ENCODE measurements at places on chromosomes 1 and 21. TPM values are rescaled to one million over a fixed set of nuclear protein-coding genes. Genes with fewer than 3 reads are reported as not detected.

GPR161 gene
- total RNA-seq: 11.2 TPM

SAMD11 gene
- total RNA-seq: not detected

OR4F16 gene
- total RNA-seq: not detected

PLA2G2F gene
- total RNA-seq: not detected

CD164L2 gene
- not detected for total RNA-seq

MXRA8 gene
- total RNA-seq: 0.38 TPM

FCER1G gene
- total RNA-seq: not detected

BEND5 gene
- total RNA-seq: 0.16 TPM

ZNF683 gene
- not detected for total RNA-seq

CD52 gene
- not detected for total RNA-seq

TSPAN2 gene
- total RNA-seq: 8.1 TPM

C8A gene
- not detected for total RNA-seq

DNAJC28 gene
- 0.97 TPM for total RNA-seq

PEAR1 gene
- total RNA-seq: 11.0 TPM

CELA2B gene
- total RNA-seq: not detected

ZNF593OS gene
- total RNA-seq: not detected

SCP2 gene
- 86.1 TPM for total RNA-seq

LCE1D gene
- total RNA-seq: not detected

OPTC gene
- not detected for total RNA-seq

CRABP2 gene
- total RNA-seq: not detected

SH2D1B gene
- total RNA-seq: not detected

FCAMR gene
- not detected for total RNA-seq

ABCG1 gene
- 107 TPM for total RNA-seq

LRRC39 gene
- total RNA-seq: 0.16 TPM

Data from bladder microvascular endothelial cell (primary cell).